SJCRH30 (cell line): ENCODE measurements at places on chromosomes 1 and 21.

GRCh38 chr1:166117776-166118175 is 49.0 kb downstream of the FAM78B start:
- DNase-seq = no peak

- DNase-seq = no peak
Measured at GRCh38 chr1:99456536-99456935, 189.4 kb upstream of the PALMD start.

DNA sequence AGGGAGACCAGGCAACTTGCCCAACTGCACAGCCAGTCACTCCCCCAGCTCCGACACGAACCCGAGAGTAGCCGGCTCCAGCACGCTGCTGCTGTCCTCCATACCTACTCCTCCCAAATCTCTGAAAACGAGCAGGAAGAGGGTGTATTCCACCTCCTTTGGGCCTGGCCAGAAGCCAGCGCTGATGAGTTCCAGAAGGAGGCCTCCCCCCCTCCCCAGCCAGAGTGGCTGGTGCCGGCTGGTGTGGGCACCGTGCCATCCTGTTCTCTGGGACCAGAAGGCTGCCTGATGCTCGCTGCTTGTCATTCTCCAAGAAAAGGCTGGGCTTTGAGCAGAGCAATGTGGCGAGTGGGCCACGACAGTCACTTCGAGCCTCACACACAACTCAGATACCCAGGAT is 22.2 kb downstream of the KCNN3 start:
- no peak for DNase-seq

DNA sequence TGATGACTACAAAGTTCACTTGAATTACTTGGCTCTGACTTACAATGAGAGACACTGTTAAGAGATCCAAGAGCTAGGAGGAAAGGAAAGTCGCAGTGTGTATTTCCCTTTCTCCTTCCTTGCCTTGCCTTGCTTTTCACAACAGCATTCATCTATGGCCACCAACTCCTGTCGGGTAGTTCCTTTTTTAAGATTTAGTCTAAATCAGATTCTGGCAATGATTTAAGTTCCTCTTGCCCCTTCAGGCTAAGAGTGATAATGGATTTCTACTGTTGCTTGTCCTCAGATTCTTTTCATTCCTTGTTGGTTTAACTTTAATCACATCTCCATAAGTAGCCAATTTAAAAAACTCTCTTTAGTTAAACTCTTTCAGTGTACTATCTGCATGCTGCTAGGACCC is 91.9 kb downstream of the GTF2B start:
- no peak for DNase-seq
